GM12892 (cell line): ENCODE measurements at places on chromosomes 7 and 10.

DNA sequence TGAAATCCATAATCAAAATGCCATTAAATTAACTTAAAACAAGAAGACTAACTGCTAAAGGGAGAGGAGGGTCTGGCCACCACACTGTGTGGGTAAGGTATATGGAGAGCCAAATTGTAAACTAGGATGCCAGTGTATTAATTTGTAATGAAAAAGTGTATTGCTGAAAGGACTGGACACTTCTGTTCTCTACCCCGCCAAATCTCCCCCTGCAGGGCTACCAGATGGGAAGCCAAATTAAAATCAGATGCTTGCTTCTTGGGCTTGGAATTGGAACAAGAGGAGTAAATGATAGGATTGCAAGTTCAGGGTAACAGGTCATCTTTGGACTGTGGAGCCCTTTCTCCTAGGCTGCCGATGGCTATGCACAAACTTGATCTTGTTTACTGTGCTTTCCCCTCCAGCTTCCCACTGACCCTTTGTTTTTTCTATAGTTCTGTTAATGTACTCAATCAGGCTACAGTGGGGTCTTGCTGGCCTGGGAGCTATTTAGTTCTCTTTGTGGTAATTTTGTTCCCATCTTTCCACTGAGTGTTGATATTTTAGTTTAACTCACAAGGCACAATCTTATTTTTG lies 932.1 kb upstream of the C7orf33 start:
- DNase-seq, result no peak

DNA sequence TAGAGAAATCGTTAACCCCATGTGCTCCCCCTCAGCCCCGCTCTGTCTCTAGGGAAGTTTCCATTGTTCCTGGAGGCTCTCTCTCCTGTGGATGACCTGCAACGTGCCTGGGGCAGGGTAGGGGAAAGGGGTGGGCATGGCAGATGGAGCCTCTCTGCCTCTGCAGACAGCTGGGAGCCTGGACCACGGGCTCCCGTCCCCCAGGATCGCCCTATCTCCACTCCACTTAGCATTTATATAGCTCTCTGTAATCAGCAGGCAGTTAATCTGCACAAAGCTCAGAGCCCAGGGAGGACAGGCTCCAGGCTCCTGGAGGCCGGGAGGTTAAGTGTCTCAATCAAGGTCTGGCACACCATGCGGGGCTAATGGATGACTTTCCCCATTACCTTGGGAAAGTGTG lies 369.7 kb downstream of the PLXNA4 start:
- DNase-seq, result no peak

DNA sequence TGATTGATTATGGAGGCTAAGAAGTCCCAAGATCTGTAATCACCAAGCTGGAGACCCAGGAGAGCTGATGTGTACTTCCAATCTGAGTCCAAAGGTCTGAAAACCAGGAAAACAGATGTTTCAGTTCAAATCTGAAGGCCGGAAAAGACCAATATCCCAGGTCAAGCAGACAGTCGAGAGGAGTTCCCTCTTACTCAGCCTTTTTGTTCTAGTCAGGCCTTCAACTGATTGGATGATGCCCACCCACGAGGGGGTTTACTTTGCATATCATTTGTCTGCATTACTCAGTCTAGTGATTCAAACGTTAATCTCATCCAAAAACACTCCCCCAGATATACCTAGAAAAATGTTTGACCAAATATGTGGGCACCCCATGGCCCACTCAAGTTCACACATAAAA lies 7.4 kb upstream of the ARID5B start:
- no peak for DNase-seq

DNA sequence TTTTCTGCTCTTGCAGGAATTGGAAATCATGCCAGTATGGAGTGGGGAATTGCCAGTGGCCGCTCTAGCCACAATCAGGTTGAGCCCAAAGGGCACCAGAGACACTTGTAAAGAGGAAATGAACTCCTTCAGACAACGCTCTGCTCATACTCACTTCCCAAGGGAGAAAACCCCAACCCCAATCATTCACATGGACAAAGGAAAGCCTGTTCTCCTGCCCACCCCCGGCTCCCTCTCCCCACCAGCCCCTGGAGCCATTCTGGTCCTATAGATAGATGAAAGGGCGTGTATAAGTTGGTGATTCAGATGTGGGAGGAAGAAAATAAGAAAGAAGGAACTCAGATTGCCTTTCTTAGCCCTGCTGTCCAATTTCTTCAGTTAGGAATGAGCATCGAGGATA lies 57.4 kb downstream of the GFRA1 start:
- no peak for DNase-seq

GRCh38 chr7:134639061-134639460 lies 7.6 kb upstream of the BPGM start:
- DNase-seq, result no peak
